ENCODE measurements at places on chromosomes 5 and 9.

DNA sequence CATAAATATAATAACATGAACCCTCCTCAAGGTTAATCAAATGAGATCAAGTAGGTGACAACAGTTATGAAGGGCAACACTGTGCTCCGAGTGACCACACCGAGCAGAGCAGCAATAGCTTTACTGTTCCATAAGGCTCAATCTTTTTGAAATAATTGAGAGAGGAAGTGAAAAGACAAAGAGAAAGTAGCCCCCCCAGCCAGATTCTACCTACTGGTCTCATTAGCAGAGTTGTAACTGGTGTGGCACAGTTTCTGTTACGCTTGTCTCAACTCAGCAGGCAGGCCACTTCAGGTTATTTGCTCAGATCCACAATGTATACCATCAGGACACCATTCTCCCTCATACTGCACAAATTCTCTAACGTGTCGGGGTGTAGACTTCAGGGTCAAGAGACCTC is 14.0 kb downstream of the PRUNE2 start:
- no peak for DNase-seq

DNA sequence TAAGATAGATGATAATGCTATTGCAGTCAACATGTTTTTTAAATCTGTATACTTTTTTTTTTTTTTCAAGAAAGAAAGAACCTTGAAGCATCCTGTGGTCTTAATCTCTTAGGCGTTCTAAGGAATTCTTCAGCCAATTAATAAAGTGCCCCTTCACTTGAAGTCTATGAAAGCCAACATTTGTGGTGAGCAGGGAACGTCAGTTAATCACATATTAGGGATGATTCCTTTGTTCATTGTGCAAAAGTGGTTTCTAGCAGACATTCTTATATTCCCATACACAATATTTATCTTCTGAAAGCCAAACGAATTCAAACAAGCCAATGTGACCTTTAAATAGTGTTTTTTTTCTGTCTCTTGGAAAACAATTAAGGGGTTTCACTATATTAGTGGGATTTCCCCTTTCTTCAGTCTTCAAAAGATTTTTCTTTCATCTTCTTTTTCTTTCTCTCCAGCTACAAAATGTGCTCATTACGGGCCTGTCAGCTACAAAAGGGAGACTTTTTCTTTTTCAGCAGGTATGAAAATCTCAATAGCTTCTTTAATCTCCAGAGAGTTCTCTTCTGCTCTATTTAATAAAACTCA is 40.1 kb downstream of the TMEM167A start:
- DNase-seq = no peak

- DNase-seq = no peak
These were observed 824.0 kb upstream of the ARRDC3 start for GRCh38 chr5:92207151-92207550.

DNA sequence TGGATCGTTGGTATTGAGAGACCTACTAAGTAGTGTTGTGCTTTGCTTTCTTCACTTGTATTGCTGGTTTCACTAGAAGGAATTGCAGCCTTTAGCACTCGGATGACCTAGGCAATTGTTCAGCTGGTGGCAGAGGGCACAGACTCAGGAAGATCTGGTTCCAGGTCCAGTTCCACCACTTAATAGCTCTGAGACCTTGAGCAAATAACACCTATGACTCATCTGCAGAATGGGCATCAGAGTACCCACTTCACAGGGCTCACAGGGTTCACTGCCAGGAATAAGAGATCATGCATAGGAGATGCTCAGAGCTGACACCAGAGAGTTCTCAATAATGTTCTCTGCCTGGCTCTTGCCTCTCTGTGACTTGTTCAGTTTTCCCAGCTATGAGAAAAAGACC is 133.6 kb downstream of the SIL1 start:
- DNase-seq = no peak

DNA sequence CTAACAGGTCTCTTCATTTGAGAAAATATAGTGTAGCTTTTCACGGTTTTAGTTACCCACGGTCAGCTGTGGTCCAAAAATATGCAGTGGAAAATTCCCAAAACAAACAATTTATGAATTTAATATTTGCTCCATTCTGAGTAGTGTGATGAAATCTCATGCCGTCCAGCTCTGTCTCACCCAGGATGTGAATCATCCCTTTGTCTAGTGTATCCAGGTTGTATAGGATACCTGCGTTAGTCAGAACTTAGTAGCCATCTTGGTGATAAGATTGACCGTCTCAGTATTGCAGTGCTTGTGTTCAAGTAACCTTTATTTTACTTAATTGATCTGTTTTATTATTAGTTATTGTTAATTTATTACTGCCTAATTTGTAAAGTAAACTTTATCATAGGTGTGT is 41.1 kb downstream of the NDUFS4 start:
- peak; percentile 48 for DNase-seq

GRCh38 chr5:179180921-179181645 is 120.9 kb downstream of the ZNF354C start:
- no peak for DNase-seq

DNA sequence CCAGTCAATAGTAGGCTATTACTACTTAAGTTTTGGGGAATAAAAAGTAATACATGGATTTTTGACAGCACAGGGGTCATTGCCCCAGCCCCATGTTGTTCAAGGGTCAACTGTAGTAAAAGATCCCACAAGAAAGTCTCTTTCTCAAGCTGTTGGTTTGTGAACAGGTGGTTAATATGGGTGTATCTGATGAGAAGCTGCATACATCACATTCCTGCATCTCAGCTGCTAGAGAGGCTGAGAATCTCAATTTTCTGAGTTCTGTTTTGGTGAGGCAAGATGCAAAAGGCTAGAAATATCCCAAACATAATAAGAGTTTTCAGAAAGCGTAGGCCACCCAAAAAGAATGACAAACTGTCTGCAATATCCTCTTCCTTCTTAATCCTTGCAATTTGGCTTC is 76.8 kb upstream of the DAPK1 start:
- no peak for DNase-seq

- no peak for DNase-seq
These were observed 295.9 kb downstream of the ARHGAP26 start for GRCh38 chr5:143065996-143066522.

GRCh38 chr5:43041110-43041668 is 1.1 kb upstream of the ANXA2R start:
- DNase-seq = no peak

DNA sequence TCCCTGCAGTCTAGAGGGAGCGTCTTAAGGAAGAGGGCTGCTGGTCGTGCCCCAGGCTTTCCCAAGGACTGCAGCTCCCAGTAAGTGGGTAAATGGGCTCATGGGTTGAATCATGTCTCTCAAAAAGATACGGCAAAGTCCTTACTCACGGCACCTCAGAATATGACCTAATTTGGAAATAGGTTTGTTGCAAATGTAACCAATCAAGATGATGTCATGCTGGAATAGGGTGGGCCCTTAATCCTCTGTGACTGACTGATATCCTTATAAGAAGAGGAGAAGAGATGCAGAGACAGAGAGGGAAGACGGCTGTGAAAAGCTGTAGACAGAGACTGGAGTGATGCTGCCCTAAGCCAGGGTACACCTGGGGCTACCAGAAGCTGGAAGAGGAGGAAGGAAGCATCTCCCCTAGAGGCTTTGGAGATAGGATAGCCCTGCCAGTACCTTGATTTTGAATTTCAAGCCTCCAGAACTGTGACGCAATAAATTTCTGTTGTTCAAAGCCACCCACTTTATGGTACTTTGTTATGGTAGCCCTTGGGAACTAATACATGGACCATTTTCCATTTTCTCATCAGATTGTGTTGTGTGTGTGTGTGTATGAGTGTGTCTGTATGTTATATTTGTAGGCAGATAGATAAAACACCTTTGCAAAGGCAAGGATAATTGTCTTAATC is 15.0 kb downstream of the GALNT10 start:
- DNase-seq = no peak

DNA sequence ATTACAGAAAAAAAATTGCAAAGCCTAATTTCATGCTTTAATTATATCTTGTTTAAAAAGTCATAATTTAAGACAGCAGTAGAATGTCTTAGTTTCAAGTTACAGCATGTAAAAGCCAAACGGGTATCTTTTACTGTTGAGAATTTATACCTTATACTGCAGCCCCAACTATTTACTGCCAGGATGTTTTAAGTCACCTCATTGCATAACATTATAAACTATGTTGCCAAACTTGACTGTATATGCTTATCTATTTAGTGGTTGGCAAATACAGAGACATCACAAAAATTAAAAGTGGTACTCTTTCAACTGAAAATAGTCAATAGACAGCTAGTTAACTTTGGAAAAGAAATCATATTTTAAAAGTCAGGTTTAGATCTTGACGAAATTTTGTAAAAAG is 119.5 kb downstream of the EDIL3 start:
- no peak for DNase-seq

- DNase-seq = no peak
These were observed 54.7 kb upstream of the SIMC1 start for GRCh38 chr5:176183321-176184074.

DNA sequence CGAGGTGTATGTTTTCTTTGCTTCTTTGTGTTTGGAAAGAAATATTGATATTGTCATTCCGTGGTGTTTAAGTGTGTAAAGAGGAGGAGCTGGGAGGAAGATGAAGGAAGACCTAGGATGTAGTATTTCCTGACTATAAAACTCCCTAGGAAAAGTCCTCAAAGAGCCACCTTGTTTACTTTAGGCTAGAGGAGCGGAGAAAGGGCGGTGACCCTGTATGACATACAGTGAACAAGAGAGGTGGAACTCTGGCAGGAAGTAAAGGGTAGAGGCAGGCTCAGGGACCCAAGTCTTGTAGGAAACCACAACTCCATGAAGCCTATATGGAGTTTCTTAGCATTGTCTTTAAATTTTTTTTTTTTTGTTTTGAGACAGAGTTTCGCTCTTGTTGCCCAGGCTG is 303.9 kb downstream of the DOCK8 start:
- DNase-seq = no peak

DNA sequence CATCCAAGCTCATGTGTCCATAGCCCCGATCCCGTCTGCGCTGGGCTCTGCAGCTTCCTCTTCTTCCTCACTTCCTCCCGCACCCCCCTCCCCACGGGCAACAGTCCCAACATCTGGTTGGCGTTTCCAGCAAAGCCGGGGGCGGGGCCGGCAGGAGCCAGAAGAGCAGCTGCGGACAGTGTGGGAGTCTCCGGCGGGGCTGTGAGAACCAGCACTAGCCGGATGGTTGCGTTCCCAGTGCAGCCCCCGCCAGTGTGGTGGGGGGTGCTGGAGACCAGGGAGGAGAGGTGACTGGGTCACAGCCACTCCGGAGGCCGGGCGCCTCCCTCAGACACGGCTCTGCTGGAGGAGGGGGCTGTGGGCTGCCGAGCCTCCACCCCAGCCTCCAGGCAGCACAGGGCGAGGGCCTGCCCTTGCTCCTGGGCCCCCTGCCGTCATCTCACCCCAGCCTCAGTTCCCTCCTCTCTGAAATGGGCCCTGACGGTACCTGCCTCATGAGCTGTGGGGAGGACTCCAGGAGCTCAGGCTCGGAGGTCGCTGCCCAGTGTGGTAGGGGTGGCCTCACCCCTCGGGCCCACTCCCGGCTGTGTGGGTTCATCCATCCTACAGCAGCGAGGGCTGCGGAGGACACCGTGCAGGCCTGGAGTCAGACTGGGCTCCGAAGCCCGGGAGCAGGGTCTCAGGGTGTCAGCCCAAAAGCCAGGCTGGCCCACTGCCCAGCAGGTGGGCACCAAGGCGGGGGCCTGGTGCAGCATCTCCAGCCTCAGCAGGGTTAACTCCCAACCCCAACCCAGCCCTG is 41.5 kb upstream of the NOTCH1 start:
- no peak for DNase-seq

GRCh38 chr5:39691993-39692392 is 267.2 kb upstream of the DAB2 start:
- no peak for DNase-seq

DNA sequence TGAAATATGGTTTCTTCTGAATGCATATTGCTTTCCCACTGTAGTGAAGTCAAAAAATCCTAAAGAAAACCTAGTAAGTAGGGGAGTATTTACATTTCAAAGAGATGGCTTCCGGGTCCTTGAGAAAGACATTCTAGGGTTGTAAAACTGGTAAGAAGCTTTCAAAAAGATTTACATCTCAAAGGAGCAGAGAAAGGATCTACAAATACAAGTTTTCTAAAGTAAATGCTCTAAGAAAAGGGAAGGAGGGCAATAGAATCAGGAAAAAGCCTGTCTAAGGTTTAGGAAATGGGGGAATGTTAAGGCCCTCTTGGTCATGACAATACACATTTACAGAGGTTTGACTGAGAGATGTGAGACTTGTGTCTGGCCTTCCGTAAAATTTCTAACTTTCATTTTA is 16.7 kb upstream of the TRPC7 start:
- no peak for DNase-seq

All from HTR-8/SVneo (cell line).